ENCODE measurements at places on chromosomes 16 and 17. TPM values are rescaled to one million over a fixed set of nuclear protein-coding genes. Genes with fewer than 3 reads are reported as not detected.

The KRTAP4-4 gene
- not detected for total RNA-seq

The CD300E gene
- not detected for total RNA-seq

The APOH gene
- total RNA-seq = 1.2 TPM

The DOC2B gene
- 1.5 TPM for total RNA-seq

The TMEM100 gene
- total RNA-seq = 0.10 TPM

The CAVIN1 gene
- total RNA-seq = 315 TPM

The DUXB gene
- total RNA-seq = not detected

The PPY gene
- total RNA-seq = not detected

The GPT2 gene
- total RNA-seq = 12.7 TPM

The KRTAP3-1 gene
- not detected for total RNA-seq

The GP1BA gene
- total RNA-seq = 0.15 TPM

The NXPH3 gene
- 0.57 TPM for total RNA-seq

The RGS9 gene
- total RNA-seq = 3.3 TPM

DNA sequence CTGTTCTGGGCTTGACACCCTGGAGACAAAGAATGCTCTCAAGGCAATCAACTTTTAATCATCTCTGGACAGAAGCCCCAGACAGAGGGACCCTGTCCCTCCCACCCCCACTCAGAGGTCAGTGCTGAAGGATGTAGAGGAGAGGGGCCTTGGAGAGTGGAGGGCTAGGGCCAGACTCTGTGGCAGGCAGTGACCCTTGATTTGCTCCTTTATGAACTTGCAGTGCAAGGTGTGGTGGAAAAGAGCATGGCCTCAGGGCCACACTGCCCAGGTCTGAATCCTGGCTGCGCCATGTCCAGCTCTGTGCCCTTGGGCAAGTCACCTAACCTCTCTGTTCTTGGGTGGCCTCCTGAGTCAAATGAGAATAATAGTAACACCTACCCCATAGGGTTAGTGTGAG lies 134.3 kb downstream of the TMEM132E start:
- no peak for DNase-seq

GRCh38 chr17:51650202-51650601 lies 389.9 kb downstream of the UTP18 start:
- no peak for DNase-seq

- DNase-seq = no peak
These were observed 52.5 kb downstream of the LITAF start for GRCh38 chr16:11534262-11534661.

GRCh38 chr16:87074641-87075318 lies 242.4 kb downstream of the C16orf95 start:
- DNase-seq = no peak

DNA sequence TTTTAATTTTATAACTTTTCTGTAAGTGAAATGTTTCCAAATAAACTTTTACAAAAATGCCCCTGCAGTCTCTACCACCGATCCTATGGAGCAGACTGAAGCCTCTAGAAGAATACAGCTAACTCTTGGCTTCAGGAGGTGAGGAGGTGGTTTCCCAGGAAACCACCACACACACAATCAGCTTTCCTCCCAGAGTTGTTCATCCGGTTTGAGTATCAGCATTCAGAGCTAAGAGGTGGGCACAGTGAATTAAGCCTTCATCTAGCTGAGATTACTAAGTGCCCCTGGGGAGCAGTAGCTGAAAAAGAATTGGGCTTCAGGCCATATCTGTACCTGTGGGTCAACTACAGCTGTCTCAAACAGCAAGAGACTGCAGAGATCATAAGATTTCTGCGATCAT lies 139.7 kb downstream of the AATF start:
- no peak for DNase-seq

GRCh38 chr16:986411-986810 lies 4.8 kb downstream of the SOX8 start:
- no peak for DNase-seq

DNA sequence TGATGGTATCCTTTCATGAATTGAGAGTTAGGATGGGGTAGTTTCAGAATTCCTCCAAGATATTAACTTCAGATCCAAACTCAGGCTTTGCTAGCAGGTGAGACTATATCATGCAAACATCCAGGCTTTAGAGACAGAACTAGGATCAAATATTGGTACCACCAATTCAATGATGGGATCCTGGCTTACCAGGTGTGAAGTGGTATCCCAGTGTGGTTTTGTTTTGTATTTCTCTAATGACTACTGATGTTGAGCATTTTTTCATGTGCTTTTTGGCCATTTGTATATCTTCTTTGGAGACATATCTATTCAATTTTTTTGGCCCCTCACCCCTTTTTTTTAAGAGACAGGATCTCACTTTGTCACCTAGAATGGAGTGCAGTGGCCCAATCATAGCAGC lies 57.0 kb downstream of the TOM1L2 start:
- no peak for DNase-seq

- no peak for DNase-seq
These were observed 31.2 kb upstream of the ENPP7 start for GRCh38 chr17:79699386-79700036.

- no peak for DNase-seq
These were observed 410.9 kb downstream of the SOX9 start for GRCh38 chr17:72531729-72532128.

Measured in Panc1 (cell line).